ENCODE measurements at places on chromosomes 5 and 9.

DNA sequence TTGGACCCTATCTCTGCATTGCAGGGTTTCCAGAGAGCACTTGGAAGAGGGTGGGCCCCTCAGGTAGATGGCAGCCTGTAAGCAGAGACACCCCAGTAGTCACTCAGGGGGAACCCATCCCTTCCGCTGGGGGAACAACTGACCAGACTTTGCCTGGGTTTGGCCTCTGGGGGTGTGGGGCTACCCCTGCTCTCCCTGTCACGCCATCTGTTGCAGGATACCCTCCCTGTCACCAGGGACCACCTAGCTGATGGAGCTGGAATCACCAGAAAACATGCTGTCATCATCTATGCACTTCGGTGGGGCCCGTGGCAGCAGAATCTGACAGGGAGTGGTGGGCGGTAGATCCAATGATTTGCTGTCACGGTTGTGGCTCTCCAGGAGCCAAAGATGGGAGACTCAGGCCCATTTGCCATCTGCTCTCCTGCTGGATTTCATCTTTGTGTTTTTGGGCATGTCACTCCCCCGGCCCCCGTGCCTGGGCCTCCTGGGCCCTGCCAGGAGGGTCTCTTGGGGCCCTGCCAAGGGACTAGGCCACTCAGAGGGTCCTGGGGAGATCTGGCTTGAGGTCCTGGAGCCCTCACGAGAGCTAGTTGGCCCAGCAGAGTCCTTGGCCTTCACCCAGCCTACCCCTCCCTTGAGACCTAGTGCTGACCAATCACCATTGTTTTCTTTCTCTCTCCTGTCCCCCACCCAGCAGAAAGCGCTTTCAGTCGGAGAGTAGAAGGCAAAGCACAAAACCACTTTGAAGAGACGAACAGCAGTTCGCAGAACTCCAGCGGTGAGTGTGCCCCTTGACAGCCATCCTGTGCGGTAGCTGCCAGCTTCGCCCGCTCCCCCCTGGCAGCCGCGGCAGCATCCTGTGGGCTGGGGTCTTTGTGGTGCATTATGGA, 45.9 kb downstream of the AMBP start:
- DNase-seq = no peak

DNA sequence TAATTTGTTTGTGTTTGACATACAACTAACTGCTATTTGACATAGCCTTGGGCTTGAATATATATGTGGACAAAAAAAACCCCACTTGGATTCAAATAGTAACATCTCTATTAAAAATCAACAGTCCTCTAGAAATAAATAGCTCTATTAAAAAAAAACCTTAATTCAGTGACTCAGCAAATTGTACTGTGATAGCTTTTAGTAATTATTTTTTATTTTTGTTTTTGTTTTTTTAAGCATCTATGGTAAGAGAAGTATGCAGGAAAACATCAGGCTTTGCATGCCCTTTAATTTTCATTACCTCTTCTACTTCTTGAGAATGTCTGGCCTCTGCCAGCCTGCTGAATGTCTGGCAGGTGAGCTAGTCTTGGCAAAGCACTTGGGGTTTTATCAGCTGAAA, 300.7 kb downstream of the NPR3 start:
- DNase-seq = no peak

DNA sequence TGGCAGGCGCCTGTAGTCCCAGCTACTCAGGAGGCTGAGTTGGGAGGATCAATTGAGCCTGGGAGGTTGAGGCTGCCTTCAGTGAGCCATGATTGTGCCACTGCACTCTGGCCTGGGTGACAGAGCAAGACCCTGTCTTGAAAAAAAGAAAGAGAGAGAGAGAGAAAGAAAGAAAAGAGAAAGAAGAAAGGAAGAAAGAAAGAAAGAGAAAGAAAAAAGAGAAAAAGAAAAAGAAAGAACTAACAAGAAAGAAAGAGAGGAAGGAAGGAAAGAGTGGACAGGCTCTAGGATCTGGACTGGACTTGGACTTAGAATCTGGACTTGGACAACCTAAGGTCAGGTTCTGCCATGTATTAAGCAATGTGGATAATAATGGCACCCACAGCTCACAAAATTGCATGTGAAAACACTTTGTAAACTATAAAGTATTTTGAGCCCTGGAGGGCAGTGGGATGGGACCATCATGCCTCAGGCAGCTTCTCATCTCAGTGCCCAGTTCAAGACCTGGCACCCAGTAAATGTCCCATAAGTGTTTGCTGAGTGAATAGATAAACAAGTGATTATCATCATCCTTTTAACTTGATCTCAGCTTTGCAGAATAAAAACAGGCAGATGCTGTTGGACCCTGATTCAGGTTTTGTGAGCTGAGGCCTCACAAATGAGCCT, 12.8 kb upstream of the PHF19 start:
- peak; percentile 68 for DNase-seq

DNA sequence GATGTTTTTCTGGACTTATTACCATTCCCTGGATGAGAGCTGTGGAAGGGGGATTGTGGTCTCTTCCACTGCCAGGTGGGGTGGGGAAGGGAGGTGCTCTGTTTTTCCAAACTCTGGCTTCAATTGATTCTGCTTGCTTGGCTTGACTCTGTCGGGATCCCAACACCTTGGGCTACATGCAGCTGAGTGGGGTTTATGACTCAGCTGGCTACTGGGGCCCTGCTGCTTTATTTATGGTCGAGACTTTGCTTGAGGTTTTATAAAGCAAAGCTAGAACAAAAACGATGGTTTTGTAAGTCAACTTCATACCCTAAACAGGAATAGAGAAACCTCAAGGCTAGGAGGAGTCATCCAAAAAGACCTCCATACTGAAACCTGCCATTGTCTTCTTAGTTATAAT, 76.3 kb downstream of the AOPEP start:
- no peak for DNase-seq

DNA sequence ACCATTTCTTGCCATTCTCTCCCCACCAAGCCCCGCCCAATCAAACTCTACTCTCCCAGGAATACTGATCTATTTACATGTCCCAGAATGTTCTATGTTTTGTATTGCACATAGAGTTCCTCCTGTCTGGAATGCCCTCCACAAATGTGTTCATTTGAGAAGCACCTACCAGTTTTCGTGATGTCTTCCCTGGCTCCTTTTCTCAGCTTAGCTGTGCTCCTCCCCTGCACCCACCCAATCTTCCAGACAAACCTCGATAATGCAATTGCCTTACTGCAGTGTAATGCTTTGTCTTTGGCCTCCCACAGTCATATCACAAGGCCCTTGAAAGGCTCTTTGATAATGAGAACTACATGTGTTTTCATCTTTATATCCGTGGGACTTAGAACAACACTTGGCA, 214.5 kb upstream of the ANKRD55 start:
- DNase-seq = no peak

DNA sequence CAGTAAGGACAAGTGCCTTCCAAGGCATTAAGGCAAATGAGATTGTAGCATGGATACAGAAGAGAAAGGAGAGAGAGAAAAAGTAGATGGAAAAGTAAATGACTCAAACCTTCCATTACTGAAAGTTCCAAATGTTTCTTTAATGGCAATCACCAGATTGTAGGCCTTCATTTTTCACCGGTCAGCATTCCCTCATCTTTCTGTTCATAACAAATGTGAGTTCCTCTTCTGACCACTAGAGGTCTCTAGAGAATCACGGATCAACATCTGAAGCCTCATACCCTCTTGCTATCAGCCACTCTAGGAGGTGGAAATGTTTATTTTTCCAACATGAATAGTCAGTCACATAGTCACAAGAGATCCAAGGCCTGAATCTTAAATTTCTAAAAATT, 73.6 kb upstream of the RPS23 start:
- DNase-seq = peak; percentile 64
